ENCODE measurements at places on chromosomes 1 and 21. TPM values are rescaled to one million over a fixed set of nuclear protein-coding genes. Genes with fewer than 3 reads are reported as not detected.
A peak's percentile ranks its signal among the peaks of the same experiment; 100 is the strongest.

ANKRD35 gene
- total RNA-seq = 0.58 TPM

OR14I1 gene
- total RNA-seq = not detected

GNB1 gene
- total RNA-seq = 289 TPM

SUSD4 gene
- 0.49 TPM for total RNA-seq

HSF2BP gene
- 5.1 TPM for total RNA-seq

AMY1A gene
- total RNA-seq = not detected

DNA sequence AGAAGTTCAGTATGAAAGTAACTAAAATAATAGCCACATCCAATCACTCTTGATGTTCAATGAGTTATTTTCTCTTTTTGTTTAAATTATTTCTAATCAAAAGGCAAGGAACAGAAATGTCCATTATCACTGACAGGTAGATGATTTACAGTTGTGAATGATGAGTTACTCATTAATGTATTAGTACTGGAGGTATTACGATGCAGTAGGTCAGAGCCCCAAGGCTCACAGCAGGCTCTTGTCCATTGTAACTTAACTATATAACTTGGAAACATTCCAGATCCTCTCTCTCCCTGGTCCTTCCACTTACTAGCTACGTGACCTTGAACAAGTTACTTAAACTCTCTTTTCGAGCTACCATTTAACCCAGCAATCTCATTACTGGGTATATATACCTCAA is 39.5 kb downstream of the CRB1 start:
- H3K27ac ChIP-seq = no peak overlapping the region
- H3K36me3 ChIP-seq = no peaks in the 10 kb centered on the region
- DNase-seq = no peak
- no peaks in the 10 kb centered on the region for H3K27me3 ChIP-seq
- no peak overlapping the region for H3K4me3 ChIP-seq

DNA sequence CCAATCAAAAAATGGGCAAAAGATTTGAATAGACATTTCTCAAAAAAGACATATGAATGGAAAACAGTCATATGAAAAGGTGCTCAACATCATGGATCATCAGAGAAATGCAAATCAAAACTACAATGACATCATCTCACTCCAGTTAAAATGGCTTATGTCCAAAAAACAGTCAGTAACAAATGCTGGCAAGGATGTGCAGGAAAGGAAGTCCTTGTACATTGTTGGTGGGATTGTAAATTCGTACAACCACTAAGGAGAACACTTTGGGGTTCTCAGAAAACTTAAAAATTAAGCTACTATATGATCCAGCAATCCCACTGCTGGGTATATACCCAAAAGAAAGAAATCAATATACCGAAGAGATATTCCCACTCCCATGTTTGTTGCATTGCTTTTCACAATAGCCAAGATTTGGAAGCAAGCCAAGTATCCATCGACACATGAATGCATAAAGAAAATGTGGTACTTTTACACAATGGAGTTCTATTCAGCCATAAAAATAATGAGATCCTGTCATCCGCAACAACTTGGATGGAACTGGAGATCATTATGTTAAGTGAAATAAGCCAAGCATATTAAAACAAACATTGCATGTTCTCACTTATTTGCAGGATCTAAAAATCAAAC is 17.9 kb downstream of the GBP5 start:
- H3K4me1 ChIP-seq = no peaks in the 10 kb centered on the region
- no peak for DNase-seq
- H3K4me3 ChIP-seq = no peak overlapping the region
- H3K27ac ChIP-seq = no peak overlapping the region

GRCh38 chr21:35335951-35336446 is 286.9 kb upstream of the RUNX1 start:
- no peak overlapping the region for H3K4me3 ChIP-seq
- no peak for DNase-seq
- H3K36me3 ChIP-seq = no peaks in the 10 kb centered on the region
- H3K27me3 ChIP-seq = no peaks in the 10 kb centered on the region
- no peak overlapping the region for H3K27ac ChIP-seq

- peaks cover 4% of the 10 kb centered on the region for H3K36me3 ChIP-seq
- H3K27me3 ChIP-seq = no peaks in the 10 kb centered on the region
- DNase-seq = no peak
- H3K4me1 ChIP-seq = peaks cover 25% of the 10 kb centered on the region
- H3K27ac ChIP-seq = no peak overlapping the region
- H3K4me3 ChIP-seq = no peak overlapping the region
Observed at GRCh38 chr21:34544032-34544496, 32.1 kb upstream of the KCNE1 start.

- no peak overlapping the region for H3K4me3 ChIP-seq
- peaks cover 5% of the 10 kb centered on the region for H3K27me3 ChIP-seq
- no peaks in the 10 kb centered on the region for H3K36me3 ChIP-seq
- peaks cover 83% of the 10 kb centered on the region for H3K4me1 ChIP-seq
Observed at GRCh38 chr21:38987633-38988508, 182.1 kb downstream of the ETS2 start.

- peaks cover 7% of the 10 kb centered on the region for H3K4me1 ChIP-seq
- no peaks in the 10 kb centered on the region for H3K36me3 ChIP-seq
- no peak overlapping the region for H3K27ac ChIP-seq
- H3K27me3 ChIP-seq = no peaks in the 10 kb centered on the region
- no peak overlapping the region for H3K4me3 ChIP-seq
- no peak for DNase-seq
Observed at GRCh38 chr1:208461680-208462079, 217.5 kb upstream of the PLXNA2 start.

DNA sequence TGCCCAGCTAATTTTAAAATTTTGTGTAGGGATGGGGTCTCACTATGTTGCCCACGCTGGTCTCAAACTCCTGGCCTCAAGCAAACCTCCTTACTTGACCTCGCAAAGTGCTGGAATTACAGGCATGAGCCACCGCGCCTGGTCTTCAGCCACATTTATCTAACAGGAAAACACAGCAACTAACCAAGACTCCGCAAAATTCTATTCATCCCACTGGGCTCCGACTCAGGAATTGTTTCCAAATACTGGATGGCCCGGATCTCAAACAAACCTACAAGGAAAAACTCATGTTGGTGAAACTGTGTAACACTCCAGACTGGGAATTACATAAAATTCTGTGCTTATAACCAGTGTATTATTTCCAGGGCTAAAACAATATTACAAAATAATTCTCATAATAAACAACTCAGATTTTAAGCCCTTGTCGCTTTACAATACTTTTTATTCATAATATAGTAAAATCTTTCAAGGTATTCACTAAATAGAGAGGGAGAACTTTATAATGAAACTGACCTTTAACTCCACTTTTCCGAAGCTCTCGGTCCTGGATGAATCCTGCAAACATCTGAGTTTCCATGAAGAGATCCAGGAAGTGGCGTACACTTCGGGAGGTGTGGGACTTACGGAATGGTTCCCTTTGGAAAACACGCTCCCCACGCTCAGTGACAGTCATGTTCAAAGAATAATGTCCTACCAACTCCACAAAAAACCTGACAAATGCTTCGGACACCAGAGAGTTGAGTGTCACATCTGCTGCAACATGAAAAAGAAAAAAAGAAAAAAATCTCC is 6.0 kb upstream of the BCAS2 start:
- peaks cover 12% of the 10 kb centered on the region for H3K4me1 ChIP-seq
- no peak for DNase-seq
- no peak overlapping the region for H3K4me3 ChIP-seq
- H3K27me3 ChIP-seq = peaks cover 2% of the 10 kb centered on the region
- no peaks in the 10 kb centered on the region for H3K36me3 ChIP-seq

DNA sequence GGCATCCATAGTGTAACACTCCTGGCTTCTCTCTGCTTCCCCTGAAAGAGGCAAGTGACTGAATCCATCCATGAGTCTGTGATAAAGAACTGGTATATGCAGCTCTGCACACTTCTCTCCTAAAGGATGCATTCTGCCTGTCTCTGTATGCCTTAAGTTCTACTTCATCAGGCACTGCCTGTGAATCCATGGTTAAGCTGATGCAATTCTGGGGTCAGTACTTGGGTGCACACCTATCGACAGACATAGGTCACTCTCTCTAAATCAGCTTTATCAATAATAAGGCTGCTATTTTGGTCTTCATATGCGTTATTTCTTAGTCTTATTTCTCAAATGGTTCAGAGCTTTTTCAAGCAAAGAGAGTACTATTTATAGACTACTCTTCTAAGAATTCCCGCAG is 32.7 kb upstream of the PTP4A2 start:
- no peak for DNase-seq
- no peaks in the 10 kb centered on the region for H3K27me3 ChIP-seq
- no peaks in the 10 kb centered on the region for H3K36me3 ChIP-seq
- H3K4me3 ChIP-seq = no peak overlapping the region
- H3K27ac ChIP-seq = no peak overlapping the region
- H3K4me1 ChIP-seq = no peaks in the 10 kb centered on the region

- H3K27ac ChIP-seq = peak overlapping the region; percentile 87
- no peak overlapping the region for H3K4me3 ChIP-seq
- peaks cover 19% of the 10 kb centered on the region for H3K36me3 ChIP-seq
- H3K4me1 ChIP-seq = peaks cover 37% of the 10 kb centered on the region
- DNase-seq = no peak
- H3K27me3 ChIP-seq = no peaks in the 10 kb centered on the region
Observed at GRCh38 chr21:34093083-34093482, 19.7 kb downstream of the MRPS6 start.

DNA sequence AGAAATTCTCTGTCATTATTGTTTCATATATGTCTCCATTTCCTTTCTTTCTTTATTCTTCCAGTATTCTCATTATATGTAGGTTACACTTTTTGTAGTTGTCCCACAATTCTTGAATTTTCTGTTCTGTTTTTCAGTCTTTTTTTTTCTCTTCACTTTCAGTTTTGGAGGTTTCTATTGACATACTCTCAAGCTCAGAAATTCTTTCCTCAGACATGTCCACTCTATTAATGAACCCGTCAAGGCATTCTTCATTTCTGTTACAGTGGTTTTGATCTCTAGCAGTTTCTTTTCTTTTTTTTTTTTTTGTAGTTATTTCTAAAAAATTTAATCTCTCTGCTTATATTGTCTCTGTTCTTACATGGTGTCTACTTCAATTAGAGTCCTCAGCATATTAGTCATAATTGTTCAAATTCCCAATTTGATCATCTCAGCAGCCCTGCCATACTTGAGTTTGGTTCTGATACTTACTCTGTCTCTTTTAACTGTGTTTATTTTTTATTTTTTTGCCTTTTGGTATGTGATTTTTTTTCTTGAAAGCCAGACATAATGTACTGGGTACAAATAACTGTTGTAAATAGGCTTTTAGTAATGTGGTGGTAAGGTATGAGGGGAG is 49.5 kb upstream of the KCNK2 start:
- no peak for DNase-seq
- peaks cover 43% of the 10 kb centered on the region for H3K27me3 ChIP-seq
- H3K4me1 ChIP-seq = no peaks in the 10 kb centered on the region
- no peak overlapping the region for H3K4me3 ChIP-seq

DNA sequence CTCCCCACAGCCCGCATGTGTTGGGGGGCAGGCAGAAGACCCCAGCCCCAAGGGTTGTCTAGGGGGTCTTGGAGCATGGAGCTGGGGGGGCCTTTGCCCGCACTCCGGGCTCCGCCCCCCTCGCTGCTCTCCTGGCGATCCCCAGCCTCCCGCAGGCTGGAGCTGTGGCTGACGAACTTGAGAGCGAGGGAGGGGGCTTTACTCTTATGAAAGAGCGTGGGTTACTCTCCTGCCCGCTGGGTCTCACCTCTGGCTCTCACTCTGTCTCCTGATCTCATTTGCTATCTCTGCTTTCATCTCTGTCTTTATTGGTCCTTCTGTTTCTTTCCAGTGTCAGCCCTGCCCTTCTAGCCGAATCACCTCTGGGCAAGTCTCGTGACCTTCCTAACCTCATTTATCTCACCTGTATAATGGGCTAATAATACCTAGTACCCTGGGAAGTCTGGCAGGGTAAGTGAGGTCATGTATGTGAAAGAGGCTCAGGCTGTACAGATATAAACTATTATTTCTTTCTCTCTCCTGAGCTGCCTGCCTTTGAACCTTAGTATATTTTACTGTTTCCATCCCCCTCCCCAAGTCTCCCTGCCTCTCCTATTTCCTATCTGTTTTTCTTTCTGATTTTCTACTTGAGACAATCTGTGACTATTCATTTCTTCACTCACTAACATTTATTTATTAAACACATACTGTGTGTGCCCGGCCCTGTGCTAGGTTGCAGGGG is 731 bp downstream of the EFNA4 start:
- H3K4me1 ChIP-seq = peaks cover 34% of the 10 kb centered on the region
- H3K27ac ChIP-seq = peak overlapping the region; percentile 87
- peak overlapping the region; percentile 76 for H3K4me3 ChIP-seq
- no peak for DNase-seq
- peaks cover 13% of the 10 kb centered on the region for H3K36me3 ChIP-seq
- peaks cover 2% of the 10 kb centered on the region for H3K27me3 ChIP-seq

GRCh38 chr1:200694738-200695137 is 25.0 kb upstream of the DDX59 start:
- H3K4me3 ChIP-seq = no peak overlapping the region
- DNase-seq = no peak
- H3K4me1 ChIP-seq = peaks cover 8% of the 10 kb centered on the region

DNA sequence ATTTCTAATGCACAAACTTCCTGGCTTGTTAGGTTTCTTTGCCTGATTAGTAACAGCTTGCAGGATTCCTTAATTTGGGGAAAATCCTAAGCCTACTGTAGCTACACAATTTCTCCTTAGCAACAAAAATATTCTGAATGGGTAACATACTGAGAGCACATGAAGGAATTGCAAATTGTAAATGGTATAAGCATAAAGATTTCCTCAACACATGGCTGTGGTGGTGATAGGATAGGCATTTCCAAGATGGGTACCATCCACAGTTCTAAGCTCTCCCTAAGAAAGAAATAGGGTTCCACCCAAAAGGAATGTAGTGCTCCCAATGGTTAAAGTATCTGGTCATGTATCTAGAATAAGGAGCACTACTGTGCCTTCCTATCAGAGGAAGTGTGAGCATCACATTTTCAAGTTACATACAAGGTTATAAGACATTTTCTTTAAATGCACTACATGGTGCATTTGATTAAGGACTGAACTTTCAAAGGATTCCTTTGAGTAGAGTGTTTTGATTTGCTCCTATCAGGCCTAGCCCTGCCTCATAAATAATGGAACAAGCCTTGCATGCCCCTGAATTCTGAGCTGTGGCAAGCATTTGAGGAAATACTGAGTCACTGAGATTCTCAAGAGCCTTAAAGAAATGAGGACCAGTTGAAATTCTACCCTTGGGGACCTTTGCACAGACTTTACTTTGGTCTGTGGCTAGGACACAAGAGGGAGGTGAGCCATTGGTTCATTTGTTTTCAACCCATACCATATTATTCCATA is 286.4 kb downstream of the PTBP2 start:
- H3K4me1 ChIP-seq = peaks cover 1% of the 10 kb centered on the region
- no peaks in the 10 kb centered on the region for H3K27me3 ChIP-seq
- no peaks in the 10 kb centered on the region for H3K36me3 ChIP-seq
- no peak for DNase-seq

Measured in mesothelial cell of epicardium (in vitro differentiated cells).